ENCODE measurements at places on chromosomes 12 and 14. TPM values are rescaled to one million over a fixed set of nuclear protein-coding genes. Genes with fewer than 3 reads are reported as not detected.

METTL1 gene
- polyA plus RNA-seq: 32.1 TPM

GRCh38 chr12:3376779-3377455, 114.1 kb upstream of the PRMT8 start:
- DNase-seq: no peak

DNA sequence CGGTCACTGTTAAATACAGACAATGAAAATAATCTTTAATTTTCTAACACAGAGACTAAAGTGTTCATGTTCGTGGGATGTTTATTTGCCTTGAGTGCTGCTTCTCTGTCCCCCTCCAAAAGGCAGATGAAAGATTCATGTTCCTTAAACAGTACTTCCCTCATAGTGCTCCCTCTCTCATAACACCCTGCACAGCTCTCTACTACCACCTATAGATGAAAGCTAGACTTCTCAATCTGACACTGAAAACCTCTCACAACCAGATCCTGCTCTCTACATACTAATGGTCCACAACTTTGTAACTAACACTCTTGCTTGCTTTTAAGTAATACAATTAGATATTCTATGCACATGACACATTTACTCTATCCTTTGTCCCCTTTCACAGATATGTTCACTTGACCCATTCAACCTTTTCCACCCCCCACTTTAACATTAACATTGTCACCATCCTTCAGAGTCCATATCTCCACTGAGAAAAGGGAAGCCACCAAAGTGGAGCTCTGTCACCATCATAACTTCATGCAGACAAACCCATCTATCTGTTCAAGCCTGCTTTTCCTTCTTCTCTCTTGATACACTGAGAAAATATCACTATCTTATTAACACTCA, 266.4 kb upstream of the USP15 start:
- DNase-seq: no peak

DNA sequence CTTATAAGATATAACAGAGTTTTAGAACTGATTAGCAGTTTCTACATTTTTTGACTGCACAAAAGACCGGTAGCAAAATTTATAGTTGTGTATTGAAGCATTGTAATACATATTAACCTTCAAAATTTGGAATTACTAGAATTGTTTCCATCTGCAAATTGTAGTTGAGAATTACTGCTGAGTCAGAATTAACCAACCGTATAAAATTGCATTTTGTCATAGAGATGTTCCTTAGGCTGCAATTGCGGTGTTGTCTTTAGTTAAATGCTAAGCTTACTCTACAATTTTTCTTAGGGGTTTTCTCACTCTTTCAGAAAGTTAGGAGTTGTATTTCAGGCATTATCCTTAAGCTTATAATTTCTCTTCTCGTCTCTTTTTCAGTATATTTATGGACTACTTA, 132.2 kb downstream of the PLEKHA5 start:
- DNase-seq: no peak

DNA sequence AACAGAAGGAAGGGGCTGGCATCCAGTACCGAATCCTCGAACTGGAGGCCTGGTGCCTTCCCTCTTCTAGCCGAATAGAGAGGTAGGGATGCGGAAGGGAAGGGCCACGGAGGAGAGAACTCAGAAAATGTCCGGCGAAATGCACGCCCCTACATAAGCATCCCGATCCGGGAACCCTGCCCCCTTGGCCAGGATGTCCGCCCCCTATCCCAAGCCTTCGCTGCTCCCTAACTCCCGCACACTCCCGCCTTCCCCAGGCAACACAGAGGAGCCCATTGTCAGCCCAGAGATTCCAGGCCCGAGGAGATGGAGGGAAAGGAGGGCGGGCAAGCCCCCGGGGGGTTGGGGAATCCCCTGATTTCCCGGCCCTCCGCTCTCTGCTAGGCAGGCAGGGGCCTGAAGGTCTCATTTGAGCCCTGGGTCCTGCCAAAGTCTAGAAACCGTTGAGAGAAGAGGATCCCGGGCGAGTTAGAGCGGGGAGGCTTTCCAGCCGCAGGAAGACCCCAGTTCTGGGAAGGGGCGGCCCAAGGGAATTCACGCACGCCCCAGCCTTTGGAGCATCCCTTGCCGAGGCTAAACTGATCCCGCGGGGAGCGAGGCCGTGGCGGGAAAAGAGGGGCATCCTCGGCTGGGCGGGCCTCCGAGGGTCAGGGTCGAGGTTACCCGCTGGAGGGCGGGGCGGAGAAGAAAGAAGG, 569 bp upstream of the ARHGEF40 start:
- no peak for DNase-seq

DNA sequence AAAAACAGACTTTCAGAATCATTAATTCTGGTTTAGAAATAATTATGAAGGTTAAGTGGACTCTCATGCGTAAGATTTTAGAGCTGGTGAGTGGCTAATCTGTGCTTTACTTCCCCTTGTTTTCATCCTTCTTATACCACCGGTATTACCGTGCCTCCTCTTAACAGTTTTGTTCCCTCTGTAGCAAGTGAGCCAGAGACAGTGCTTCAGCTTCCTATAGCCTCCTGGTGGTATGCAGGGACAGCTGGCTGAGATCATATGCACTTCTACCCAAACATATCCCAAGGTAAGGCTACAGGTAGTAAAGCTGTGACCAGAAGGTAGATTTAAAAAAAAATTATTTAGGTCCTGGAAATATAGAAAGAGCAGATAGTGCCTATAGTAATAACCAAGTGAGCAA, 55.2 kb downstream of the PDE3A start:
- no peak for DNase-seq

SIX4 gene
- polyA plus RNA-seq: 7.0 TPM

DNA sequence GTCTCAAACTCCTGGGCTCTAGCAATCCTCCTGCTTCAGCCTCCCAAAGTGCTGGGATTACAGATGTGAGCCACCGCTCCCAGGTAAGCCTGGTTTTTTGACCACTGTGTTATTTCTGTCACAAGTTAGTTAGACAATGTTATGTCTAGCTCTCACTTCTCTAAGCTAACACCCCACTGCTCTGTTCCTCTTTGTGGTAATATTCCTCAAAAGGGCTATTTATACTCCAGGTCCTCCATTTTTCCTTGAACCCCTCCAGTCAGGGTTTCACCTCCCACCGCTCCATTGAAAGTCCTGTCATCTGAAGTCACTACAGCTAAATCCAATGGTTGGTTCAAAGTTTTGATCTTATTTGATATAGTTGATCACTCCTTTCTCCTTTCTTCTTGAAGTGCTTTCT, 5.1 kb downstream of the IRAK3 start:
- no peak for DNase-seq

- DNase-seq: no peak
These were observed 145.3 kb downstream of the SSPN start for GRCh38 chr12:26340649-26341048.

DNA sequence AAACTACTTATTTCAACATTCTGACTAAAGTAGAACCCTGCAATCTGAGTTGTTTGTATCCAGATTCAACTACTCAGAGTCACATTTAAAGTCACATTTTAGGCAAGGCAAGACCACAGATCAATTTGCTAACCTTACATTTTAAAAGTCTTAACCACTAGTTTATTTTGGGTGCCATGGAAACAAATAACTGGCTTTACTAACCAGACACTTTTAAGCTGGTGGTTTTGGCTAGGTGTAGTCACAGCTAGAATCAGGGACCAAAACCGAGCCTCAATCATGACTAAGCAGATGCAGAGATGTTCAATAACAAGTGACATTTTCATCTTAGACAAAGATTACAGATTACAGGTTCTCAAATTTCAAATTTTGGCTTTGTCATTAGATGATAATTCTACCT, 115.3 kb downstream of the PDE6H start:
- no peak for DNase-seq

- no peak for DNase-seq
These were observed 6.8 kb downstream of the KIF26A start for GRCh38 chr14:104144911-104145825.

- no peak for DNase-seq
These were observed 10.7 kb upstream of the SNAPC1 start for GRCh38 chr14:61751475-61751989.

KRT2 gene
- not detected for polyA plus RNA-seq

SPATA7 gene
- polyA plus RNA-seq: 26.8 TPM

- DNase-seq: no peak
These were observed 70.0 kb downstream of the KIF21A start for GRCh38 chr12:39372929-39373328.

- no peak for DNase-seq
These were observed 505.4 kb downstream of the LRFN5 start for GRCh38 chr14:42112108-42112507.

GRCh38 chr14:61765225-61765943, 3.2 kb downstream of the SNAPC1 start:
- DNase-seq: no peak

- DNase-seq: no peak
These were observed 2.0 kb upstream of the LRP1-AS start for GRCh38 chr12:57149245-57149900.

DNA sequence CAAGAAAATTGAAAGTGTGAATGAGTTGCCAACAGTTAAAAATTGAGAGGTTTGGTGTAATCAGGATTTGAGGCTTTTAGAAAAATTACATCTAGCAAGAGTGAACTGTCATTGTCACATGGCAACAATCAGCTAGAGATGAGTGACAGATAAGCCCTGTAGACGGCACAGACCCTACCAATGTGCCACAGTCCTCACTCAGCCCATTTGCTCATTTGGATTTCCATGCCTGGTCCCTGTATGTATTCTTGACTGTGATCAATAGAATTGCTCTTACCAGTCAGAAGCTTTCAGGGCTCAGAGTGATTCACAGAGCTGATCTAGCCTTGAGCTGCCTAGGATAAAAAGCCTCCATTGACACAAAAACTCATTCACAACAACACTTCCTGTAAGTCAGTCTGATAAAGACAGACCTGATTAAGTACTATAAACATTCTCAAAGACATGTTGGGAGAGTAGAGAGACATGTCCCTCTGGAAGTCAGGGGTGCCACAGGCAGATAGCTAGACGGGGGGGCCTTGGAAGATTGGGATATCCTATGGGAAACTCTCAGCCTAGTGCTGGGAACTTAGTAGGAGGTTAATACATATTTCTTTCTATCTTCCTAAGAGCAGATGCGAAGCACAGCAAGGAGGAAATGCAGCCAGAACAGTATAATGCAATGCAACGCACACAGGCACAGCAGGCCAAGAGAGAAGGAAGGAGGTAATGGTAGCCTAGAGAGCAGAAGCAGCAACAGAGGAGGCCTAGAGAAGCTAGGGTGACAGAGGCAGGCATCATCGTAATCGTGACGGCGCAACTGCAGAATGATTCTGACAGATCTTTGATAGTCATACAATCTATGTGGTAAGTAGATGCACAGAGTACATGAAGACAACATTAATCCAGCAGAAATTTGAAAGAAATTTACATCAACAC, 2.0 kb upstream of the PELI2 start:
- no peak for DNase-seq

GRCh38 chr14:40009771-40010170, 577.5 kb upstream of the FBXO33 start:
- no peak for DNase-seq

ESR2 gene
- 0.79 TPM for polyA plus RNA-seq

- DNase-seq: no peak
These were observed 50.5 kb downstream of the LMNTD1 start for GRCh38 chr12:25502596-25502995.

ASCL4 gene
- polyA plus RNA-seq: not detected

- DNase-seq: no peak
These were observed 51.1 kb upstream of the RPH3A start for GRCh38 chr12:112740387-112740934.

GRCh38 chr14:33837943-33838683, 112.8 kb downstream of the EGLN3 start:
- no peak for DNase-seq

RAN gene
- polyA plus RNA-seq: 577 TPM

EPYC gene
- polyA plus RNA-seq: not detected

GRCh38 chr12:28497889-28498411, 307.7 kb downstream of the CCDC91 start:
- no peak for DNase-seq

DNAAF2 gene
- polyA plus RNA-seq: 16.7 TPM

DNA sequence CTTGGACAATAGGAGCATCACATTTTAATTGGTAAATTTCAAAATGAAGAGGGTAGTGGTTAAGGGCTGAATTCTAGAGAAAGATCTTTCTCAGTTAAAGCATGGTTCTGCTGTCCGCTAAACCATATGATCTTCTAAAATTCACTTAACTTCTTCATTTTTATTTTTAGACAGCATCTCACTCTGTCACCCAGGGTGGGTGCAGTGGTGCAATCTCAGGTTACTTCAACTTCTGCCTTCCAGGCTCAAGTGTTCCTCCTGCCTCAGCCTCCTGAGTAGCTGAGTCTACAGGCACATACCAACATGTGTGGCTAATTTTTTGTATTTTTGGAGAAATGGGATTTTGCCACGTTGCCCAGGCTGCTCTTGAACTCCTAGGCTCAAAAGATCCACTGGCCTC, 226.7 kb upstream of the ABCD2 start:
- DNase-seq: no peak

- no peak for DNase-seq
These were observed 892.9 kb downstream of the DIO2 start for GRCh38 chr14:79318371-79318770.

DNA sequence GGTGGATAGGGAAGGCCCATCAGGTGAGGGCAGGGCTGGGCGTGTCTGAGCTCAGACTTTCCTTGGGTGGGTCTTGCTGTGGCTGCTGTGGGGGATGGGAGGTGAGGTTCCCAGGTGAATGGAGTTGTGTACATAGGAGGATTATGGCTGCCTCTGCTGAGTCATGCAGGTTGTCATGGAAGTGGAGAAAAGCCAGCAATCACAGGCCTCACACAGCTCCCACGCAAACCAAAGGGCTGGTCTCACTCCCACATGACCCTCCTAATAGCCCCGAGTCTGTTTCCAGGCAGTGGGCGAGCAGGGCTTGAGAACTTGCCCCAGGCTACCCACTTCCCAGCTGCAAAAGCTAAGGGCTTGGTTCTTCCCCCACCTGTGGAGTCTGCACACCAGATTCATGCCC, 149.5 kb downstream of the IPO8 start:
- DNase-seq: no peak

DNA sequence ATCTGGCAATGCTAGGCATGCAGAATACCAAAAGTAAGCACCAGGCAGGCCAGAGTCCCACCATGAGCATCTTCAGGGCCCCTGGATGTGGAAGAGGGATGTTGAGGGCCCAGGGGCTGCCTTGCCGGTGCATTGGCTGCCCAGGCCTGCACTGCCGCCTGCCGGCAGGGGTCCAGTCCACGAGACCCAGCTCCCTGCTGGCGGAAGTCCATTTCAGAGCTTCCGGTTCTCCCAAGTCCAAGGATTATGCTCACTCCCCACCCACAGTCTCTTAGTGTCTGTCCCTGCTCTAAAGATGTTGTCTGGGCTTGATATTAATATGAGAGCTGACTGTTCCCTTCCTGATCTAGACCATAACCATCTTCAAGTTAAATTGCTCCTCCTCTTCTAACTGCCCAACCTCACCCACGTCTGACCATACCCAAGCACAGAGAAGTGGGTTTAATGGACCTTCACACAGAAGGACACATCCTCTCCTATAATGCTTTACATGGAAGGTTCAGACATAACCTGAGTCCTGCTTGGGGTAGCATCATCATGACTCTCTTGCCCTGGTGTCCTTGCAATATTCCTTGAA, 117.4 kb downstream of the DAD1 start:
- no peak for DNase-seq
